ENCODE measurements at places on chromosomes 3 and 15.
A peak's percentile ranks its signal among the peaks of the same experiment; 100 is the strongest.

DNA sequence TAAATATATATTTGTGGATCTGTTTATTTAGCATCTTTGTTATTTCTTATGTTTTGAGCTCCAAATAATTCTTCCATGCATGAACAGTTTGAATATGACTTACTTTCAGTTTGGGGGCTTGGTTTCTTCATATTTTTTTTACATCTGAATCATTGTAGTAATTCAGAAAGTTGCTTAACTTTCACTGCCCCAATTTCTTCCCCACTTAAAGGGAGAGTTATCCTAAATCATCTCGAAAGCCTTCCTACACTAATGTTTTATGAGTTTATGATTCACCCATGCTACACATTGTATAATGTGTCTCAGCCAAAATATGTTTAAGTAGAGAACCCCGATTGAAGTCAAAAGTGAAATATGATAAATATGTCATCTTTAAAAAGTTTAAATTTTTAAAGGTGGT is 47.8 kb downstream of the SPRED1 start:
- no peak for DNase-seq

- no peak for DNase-seq
These were observed 88.1 kb downstream of the ADAMTS9 start for GRCh38 chr3:64599651-64600050.

DNA sequence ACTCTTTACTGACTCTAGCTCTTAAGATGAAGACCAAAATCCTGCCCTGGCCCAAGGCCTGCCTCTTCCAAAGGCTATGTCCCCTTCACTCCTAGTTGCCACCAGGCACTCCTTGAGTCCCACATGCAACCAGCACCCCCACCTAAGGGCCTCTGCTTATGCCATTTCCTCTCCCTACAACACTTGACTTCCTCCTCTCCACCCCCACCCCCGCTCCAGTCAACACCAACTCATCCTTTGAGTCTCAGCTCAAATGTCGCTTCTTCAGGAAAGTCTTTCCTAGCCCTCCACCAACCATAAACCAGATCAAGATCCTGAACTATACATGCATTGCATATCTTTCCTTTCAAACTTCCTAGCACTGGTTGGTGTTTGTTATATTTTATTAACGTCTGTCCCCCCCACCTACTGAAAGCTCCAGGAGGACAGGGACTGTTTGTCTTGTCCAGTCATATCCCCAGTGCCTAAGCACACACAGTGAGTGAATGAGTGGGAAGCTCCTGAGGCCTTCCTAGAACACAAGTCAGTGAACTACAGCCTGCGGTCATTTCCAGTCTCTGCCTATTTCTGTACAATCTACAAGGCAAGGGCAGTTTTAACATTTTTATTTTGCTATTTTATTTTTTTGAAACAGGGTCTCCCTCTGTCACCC is 7.3 kb downstream of the TBC1D2B start:
- DNase-seq, result peak; percentile 39

- no peak for DNase-seq
These were observed 381.5 kb upstream of the C2CD4B start for GRCh38 chr15:62546628-62547027.

DNA sequence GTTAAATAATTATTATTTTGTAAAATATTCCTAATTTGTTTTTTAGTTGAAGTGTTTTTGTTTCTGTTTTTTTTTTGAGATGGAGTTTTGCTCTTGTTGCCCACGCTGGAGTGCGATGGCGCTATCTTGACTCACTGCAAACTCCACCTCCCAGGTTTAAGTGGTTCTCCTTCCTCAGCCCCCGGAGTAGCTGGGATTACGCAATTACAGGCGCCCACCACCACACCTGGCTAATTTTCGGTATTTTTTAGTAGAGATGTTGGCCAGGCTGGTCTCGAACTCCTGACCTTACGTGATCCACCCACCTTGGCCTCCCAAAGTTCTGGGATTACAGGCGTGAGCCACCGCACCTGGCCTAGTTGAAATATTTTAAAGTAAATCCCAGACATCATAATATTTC is 48.7 kb upstream of the GATM start:
- DNase-seq, result no peak

DNA sequence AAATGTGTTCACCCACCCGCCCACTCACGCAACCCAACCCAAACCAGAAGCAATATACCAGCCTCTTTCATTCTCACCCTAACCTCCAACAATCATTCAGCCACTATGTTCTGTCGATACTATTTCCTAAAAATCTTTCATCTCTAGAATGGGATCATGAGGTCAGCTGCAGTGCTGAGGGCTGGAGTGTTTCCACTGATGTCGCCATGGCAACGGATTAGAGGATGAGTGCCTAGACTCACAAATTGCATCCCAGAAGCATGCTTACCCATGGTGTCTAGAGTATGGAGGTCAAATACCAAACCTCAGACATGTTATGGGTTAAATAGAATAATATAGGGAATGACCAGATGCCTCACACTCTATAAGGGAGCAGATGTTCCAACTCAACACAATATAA is 138.5 kb downstream of the GABRB3 start:
- DNase-seq, result no peak

- no peak for DNase-seq
These were observed 36.5 kb downstream of the MGLL start for GRCh38 chr3:127785711-127786265.

- no peak for DNase-seq
These were observed 2.2 kb upstream of the RBP1 start for GRCh38 chr3:139541532-139542288.

DNA sequence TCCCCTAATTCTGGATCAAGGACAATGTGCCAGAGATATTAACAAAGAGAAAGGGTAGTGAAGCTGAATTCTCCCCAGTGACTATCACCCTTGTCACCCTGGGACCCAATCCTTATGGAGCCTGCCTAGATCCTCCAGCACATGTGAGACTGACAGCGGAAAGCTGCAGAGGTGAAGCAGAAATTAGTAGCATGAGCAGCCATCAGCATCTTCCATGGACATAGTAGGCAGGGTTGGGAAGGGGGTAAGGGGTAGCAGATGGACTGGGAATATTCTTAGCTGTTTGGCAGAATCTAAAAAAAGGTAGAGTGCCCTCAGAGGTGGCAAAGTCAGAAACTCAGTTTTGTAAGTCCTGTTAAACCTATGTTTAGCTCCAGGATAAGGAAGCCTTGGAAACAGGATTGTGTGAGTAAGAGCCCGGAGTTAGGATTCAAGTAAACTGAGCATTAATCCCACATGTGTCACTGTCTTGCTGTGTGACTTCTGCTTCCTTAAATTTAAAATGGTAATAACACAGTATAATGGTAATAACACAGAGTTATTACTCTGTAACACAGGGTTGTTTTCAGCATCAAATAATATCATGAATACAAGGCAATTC is 14.5 kb downstream of the GOLIM4 start:
- DNase-seq, result no peak

- DNase-seq, result no peak
These were observed 68.2 kb downstream of the RAB11A start for GRCh38 chr15:65937476-65937875.

DNA sequence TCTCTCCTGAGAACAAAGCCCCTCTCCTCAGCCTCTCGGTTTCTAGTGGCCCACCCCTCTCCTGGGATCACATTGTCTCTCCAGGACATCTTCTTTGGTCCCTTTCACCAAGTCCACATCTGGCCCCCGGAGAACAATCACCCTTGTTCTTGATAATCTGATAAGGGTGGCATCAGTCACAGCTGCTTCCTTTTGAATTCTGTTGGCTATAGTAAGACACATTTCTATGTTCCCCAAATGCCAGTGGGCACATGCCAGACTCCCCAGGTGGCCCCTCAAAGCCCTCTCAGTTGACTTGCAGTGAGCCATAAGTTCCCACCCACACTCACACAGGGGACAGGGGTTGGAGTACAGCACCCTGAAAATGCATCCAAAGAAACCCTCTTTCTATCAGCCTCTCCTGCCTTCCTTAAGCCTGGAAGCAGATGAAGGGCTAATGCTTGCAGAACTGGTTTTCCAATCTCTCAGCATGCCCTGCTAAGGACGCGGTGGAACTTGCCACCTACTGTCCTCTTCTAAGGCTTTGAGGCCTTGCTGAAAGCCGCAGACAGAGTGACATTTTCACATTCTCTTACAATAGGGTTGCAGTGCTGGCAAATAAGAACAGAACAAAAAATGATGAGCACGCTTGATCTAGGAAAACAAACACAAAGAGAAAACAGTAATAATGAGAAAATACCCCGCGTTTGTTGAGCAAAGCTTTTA is 101.3 kb upstream of the SLCO3A1 start:
- DNase-seq, result no peak

- DNase-seq, result peak; percentile 86
These were observed 8.7 kb upstream of the SEMA3B start for GRCh38 chr3:50260027-50260941.

- no peak for DNase-seq
These were observed 63.2 kb downstream of the PXYLP1 start for GRCh38 chr3:141294848-141295247.

DNA sequence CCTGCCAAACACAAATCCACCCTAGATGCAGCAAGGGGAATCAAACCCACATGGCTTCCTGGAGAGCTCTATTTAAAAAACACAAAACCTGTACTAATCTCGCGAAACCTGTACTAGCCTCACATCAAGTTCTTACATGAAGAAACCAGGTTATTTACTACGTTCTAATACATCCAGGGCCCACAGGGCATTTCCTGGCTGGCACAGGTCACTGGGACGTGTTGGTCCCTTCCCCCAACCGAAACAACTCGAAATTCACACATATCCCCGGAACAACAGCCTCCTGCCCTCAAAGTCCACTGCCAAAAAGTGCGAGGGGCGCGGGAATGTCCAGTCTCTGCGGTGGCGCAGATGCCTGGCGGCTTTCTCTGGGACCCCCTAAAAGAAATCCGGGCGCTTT is 955 bp downstream of the CDCP1 start:
- no peak for DNase-seq

DNA sequence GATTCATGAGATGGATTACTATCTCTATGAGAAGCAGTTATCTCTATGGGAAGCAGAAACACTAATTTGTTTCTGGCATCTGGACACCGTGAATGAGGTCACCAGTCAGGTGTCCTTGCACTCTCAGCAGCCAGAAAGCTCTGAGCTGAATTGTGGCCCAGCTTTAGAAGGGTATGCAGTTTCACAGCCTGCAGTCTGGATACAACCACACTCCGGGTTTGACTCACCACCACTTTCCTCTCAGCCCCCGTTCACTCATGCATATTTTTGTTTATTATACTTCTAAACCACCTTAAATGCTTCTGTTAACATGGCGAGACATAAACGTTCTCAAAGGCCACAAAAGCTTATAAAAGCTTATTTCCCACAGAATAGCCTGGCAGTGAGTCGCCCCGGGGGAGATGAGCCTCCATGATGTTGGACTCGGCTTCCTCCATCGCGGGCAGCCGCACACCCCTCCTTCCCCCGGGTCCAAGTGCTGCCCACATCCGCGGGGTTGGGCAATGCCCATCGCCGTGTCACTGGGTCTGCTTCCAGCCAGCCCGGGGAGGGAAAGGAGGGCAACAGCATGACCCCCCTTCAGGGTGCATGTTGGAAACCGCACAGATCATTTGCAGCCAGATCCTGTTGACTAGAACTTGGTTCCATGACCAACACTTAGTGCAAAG is 16.8 kb upstream of the SLC41A3 start:
- no peak for DNase-seq

DNA sequence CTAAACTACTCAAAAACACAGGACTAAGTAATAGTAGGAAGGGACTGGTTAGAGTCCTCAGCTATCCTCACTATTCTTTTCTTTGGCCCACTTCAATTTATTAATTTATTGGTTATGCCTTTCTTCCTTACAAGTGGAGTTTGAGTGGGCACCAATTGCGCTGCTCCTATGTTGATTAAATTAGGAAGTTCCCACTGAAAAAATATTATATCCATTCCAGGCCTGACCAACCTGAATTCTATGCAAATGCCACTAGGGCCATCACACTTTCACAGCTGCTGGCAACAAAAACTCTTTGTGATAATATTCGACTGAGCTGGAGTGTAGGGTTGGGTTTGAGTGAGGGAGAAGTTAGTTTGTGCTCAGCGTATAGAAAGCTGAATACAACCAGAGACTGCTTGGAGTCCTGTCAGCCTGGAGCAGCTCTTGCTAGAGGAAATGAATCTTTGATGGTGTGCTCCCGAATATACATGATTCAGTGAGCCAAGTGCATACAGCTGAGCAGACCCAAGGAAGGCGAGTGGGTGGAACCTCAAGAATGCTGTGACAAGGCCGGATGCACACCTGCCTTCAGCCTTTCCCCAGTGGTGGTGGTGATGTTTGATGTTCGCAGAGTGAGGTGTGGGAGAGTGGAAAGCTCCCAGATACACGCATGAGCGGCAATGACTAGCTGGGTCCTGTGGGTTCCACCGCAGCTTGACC is 1.5 kb downstream of the ARHGEF3 start:
- peak; percentile 68 for DNase-seq

GRCh38 chr3:176789281-176789705 is 408.0 kb downstream of the TBL1XR1 start:
- DNase-seq, result no peak

DNA sequence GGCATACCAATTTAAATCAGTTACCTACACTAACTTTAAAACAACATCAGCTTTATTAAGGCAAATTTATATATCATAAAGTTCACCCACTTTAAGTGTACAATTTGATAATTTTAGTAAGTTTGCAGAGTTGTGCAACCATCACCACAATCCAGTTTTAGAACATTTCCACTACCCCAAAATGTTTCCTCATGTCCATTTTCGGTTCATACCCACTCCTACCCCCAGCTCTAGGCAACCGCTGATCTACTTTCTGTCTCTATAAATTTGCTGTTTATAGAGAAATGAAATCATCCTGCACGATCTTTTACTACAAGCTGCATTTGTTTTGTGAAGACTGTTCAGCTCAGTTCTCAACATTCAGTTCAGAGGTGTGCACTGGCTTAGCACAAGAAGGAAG is 31.5 kb upstream of the FAM81A start:
- no peak for DNase-seq

DNA sequence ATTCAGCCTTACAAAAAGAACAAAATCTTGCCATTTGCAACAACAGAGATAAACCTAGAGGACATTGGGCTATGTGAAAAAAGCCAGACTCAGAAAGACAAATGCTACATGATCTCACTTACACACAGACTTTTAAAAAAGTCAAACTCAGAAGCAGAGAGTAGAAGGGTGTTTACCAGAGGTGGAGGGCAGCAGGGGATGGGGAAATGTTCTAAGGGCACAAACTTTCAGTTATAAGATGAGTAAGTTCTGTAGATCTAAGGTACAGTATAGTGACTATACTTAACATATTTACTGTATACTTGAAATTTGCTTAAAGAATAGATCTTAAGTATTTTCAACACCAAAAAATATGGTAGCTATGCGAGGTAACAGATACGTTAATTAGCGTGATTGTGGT is 3.0 kb downstream of the MYEF2 start:
- no peak for DNase-seq

Measured in CD4-positive, alpha-beta T cell treated with Interleukin-15 for 1 hour (primary cell).